ENCODE measurements at places on chromosomes 1 and 21.

- peak; percentile 78 for DNase-seq
These were observed 33.8 kb upstream of the MPZL1 start for GRCh38 chr1:167687919-167688519.

DNA sequence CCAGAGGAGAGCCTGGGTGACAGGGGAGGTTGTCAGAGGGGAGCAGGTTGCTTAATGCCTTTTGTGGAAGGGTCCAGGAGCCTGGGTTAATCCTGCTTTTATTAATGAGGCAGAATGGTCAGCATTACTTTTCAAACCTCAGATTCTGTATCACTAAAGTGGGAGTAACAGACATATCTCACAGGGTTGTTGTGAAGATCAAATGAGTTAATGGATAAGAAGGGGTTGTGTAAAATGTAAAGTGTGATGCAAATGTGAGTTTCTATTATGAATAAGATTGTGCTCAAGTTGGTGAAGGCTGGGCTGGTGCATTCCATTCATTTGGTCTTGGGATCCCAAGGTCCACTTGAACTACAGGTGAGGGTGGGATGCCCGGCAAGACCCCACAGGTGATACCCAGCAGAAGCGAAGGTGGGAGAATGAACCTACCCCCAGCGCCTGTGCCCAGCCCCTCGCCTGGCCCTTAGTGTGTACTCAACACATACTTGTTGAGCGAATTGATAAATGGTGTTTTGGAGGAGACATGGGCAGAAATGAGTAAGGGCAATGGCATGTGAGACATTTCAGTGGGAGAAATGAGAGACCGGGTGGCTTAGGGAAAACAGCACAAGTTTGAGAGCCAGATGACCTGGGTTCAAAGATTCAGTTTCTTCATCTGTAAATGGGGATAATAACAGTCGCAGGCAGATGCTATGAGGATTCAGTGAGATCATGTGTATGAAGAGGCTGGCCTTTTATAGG is 6.2 kb downstream of the SLC26A9 start:
- no peak for DNase-seq

GRCh38 chr1:240555524-240555923 is 56.4 kb downstream of the GREM2 start:
- no peak for DNase-seq

DNA sequence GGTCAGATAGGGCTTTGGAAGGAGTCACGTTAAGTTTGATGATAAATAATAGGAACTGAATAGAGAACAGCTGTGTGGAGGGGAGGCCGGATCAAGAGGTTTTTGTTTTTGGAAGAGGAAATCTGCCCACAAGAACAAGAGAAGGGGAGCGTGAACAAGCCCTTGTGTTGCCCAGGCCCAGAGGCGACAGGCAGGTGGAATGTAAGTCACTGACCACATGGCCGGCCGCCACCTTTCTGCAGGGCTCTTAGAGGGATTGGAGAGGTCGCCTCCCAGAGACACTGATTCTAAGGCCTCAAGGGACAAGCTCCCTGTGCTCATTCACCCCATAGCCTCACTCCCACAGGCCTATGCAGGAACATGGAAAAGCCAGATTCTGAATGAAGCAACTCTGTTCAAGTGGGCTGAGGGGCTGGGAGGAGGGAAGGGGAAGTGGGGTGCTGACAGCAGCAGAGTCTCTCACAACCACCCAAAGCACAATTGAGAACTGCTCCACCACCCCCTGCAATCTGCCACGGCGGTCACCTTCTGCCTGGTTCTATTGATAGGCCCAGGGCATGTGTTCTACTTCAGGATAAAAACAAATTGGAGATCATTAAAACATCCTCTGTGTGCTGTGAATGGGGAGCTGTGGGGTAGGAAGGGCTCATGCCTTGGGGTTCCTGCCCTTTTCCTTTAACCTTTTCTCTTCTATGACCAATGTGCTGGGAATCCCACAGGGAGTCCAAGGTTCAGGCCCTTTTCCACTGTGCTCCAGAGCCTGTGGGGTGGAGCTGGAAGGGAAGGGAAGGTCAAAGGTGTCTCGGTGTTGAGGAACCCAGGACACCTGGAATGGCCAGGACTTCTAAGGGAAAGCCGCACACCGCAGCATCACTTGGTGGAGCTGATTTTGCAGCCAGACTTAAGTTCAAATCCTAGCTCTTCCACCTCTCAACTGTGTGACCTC is 63.3 kb upstream of the PARP1 start:
- DNase-seq, result no peak

- DNase-seq, result no peak
These were observed 31.8 kb upstream of the DPT start for GRCh38 chr1:168760781-168761180.

- DNase-seq, result peak; percentile 71
These were observed 736 bp downstream of the KCNC4 start for GRCh38 chr1:110210604-110211495.

DNA sequence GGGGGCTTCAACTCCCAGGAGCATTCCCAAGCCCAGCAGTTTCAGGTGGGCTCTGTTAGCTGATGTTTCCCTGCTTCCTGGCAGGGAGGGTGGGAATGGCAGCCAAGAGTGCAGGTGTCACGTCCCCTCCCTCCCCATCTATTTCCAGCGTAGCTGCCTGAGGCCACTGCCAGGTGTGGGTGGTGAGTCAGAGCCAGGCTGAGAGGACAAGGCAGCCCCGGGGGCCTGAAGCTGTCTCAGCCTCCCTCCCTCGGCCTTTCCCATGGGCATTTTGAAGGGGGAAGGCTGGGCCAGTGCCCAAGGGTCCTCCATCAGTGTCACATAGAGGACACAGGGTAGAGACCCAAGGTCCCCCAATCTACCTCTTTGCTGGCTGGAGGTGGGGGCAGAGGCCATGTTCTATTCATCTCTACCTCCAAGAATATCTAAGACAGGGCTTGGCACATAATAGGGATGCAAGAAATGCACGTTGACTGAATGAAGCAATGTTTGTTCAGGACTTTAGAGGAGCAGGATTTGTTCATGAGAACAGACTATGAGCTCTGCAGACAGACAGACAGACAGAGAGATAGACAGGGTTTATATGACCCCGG is 34.4 kb upstream of the ID3 start:
- peak; percentile 89 for DNase-seq

DNA sequence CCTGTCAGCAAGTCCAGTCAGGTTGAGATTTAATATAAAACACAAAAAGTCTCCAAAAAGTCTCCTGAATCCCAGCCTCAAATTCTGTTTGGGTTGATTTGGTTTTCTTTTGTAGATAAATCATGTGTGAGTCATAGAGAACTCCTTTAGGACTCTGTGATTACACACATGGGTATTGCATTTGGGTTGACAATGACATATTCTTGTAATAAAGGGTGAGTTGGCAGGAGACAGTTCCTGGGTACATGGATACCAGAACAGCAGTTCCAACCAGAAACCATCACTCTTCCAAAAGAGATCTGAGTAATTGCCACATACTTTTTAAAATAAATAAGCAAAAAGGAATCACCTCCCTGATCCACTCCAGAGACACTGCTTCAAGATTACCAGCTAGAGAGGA is 8.9 kb downstream of the CR2 start:
- DNase-seq, result no peak

- DNase-seq, result no peak
These were observed 1.5 kb upstream of the S100B start for GRCh38 chr21:46606427-46606813.

Measured in pancreas (tissue), 10 donors.